ENCODE measurements at places on chromosomes 5 and 9.

DNA sequence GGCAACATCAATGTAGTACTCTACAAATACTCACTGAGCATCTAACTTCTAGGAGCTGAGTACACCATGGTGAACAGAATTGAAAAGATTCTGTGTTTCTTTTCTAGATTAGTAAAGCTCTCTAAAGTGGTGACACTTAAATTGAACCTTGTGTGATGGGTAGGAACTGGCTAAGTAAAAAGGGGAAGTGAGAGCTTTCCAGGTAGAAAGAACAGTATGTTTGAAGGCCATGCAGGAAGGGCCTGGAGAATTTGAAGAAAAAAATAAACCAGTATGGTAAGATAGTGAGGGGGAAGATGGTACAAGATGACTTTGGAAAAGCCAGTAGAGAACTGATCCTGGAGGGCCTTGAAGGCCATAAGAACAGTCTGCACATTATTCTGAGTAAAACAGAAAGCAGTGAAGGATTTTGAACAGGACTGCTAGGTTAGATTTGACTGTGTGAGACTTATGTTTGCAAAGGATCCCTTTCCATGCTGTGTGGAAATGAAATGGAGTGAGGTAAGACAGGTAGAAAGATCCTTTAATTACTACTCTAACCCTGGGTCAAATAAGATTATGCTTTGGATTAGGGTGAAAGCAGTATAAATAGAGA is 46.7 kb upstream of the UBQLN1 start:
- no peak for DNase-seq

DNA sequence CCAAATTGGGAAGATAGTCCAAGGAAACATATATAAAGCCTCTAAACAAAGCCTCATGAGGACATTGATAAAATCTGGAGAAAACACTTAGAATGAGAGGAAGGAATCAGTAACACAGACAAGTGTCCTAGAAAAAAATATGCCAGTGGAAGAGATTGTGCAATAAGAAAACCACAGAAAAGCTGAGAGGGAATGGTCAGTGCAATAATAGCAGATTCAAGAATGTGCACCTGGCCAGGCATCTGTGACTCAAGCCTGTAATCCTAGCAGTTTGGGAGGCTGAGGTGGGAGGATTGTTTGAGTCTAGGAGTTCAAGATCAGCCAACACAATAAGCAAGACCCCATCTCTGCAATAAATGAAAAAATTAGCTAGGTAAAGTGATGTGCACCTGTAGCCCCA is 691.2 kb upstream of the CDH6 start:
- no peak for DNase-seq

DNA sequence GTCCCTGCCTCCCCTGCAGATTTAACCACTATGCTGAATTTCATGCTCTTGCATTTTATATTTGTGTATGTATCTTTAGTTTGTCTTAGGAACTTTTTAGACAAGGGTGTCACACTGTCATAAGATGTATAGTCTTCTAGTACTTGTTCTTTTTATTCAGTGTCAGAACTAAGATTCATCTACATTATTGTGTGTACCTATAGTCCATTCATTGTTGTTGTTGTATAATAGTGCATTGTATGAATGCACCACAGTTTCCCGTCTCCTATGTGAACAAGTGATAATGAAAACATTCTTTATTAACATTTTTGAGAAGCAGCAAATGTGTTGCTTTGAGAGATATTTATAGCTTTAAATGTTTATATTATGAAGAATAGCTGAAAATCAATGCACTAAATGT is 45.9 kb downstream of the SFXN1 start:
- DNase-seq: no peak

- DNase-seq: no peak
These were observed 59.0 kb downstream of the CWC27 start for GRCh38 chr5:64827703-64828102.

DNA sequence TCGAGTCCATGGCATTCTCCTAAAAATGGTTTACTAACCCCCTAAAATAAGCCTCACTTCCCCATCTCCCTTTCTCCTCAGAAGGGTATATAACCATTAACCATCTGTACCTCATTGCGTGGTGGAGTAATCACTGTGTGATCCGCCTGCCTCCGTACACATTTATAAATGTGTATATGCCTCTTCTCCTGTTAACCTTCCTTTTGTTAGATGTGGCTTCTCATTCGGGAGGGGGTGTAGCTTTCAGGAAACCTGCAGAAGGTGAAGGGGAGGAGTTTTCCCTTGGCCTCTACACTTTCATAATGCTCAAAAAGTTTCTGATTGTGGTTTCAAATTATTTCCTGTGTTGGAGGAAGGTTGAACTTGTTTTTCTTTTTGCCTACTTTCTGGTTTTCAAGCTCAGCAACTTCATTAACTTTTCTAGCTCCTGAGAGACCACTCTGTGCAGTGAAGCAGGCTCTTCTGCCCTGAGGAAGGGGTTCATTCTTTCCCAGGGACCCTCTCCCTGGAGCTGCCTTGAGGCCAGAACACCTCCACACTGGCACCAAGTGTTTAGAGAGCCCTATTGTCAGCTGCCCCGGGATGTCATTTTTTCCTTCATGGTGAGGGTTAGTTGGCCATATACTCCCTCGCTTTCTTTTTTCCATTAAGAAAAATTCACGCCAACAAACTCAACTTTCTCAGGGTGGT is 46.9 kb downstream of the RASGRF2 start:
- DNase-seq: no peak

DNA sequence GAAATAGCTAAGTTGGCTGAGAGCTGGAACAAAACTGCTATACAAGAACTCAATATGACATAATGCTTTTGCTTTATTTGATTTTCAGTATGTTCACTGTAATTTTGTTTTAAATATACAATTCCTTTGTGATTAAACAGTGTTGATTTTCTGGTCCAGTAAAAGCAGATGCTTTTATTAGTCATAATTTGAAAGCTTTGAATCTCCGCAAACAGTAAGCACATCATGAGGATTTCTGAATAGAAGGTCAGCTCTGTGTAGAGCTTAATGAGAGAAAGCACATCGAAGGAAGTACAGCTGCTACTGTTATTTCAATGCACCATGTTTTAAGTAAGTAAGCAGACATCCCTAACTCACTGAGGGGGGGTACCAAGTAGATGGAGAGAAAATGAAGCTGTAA is 701.3 kb upstream of the ACO1 start:
- DNase-seq: no peak

DNA sequence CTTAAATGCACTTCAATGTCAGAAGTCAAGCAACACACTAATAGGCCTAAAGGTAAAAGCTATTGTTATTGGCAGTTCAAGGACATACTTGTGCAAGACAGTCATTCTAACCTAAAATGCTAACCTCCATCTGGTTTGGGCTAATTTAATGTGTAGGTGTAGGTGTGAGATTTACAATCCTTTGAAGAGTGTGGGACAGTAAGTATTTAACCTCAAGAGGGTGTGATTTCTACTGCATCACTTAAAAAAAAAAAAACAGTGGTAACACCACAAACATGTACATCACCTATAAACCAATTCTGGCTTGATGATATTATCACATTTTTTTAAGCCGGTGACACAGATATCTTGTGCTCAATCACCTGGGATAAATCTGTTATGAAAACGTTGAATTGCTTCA is 127.5 kb upstream of the MEF2C start:
- DNase-seq: no peak

DNA sequence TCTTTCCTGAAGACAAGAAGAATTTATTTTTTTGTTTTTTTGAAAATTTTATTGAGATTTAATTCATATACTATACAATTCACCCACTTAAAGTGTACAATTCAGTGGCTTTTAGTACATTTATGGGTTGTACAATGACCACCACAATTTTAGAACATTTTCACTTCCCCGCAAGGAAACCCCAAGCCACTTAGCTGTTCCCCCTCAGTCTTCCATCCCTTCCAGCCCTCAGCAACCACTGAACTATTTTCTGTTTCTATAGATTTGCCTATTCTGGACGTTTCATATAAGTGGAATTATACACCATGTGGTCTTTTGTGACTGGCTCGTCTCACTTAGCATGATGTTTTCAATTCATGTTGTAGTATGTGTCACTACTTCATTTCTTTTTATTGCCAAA is 28.0 kb downstream of the DNAI1 start:
- DNase-seq: no peak

GRCh38 chr5:172617817-172618216 is 23.2 kb upstream of the NEURL1B start:
- no peak for DNase-seq

DNA sequence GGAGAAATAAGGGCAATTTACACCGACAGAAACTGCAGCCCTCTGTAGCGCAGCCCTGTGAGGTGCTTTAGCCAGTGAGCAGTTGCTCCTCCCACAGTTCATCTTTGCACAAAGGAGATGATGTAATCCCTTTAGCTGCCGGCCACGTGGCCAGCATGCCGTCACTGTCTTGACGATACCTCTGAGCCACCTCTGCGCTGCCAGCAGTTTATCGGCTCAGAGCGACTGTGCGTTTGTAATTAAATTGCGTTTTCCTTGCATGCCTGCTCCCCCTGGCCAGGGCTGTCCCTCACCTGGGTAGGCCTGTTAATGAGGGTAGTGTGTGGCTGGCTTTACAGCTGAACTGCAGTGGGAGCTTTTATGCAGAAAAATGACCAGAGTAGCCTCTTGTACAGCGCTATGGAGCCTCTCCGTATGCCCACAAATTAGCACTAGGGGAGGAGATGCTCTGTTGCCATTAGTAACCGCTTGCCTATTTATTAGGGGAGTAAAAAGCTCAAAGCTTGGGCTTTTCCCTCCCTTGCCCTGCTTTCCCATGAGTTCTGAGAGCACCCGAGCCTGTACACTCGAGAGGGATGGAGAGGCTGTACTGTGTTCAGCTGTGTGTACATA is 107.0 kb downstream of the TRIO start:
- DNase-seq: no peak

- no peak for DNase-seq
These were observed 384.8 kb downstream of the PRR16 start for GRCh38 chr5:120848883-120849282.

DNA sequence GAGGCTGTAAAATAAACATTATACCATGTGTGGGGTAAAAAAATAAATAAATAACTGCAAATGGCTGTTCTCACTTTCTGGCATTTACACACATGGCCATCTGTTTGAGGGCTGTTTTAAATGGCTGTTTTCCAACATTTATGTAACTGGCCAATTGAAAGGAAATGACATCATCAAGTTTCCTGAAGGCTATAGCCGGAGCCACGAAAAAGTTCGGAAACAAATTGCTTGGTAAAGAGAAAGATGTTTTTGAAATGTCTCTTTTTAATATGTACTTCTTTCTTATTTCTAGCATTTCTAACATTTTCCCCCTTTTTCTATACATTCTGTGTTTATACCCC is 95.4 kb upstream of the DAB2 start:
- no peak for DNase-seq

- DNase-seq: no peak
These were observed 605.9 kb upstream of the DAB2 start for GRCh38 chr5:40030661-40031060.

GRCh38 chr5:157744051-157745011 is 819 bp downstream of the LSM11 start:
- peak; percentile 54 for DNase-seq

- no peak for DNase-seq
These were observed 4.1 kb downstream of the KLF9 start for GRCh38 chr9:70410368-70410767.

- no peak for DNase-seq
These were observed 176.9 kb upstream of the SLC12A2 start for GRCh38 chr5:127906562-127907204.

DNA sequence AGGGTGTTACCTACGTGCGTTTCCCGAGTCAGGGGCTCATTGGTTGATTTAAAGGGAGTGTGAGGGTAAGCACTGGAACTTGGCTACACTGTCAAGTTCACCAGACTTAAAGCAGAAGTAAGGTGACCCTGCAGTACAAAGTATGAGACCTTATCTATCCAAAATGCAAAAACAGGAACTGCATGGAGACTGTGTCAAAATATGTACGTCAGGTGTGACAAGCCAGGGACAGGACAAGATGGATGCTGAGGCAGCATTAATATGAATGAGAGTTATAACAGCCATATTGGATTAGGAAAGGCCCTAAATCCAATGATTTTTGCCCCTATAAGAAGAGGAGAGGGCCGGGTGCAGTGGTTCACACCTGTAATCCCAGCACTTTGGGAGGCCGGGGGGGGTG is 15.4 kb upstream of the SUSD3 start:
- DNase-seq: no peak

DNA sequence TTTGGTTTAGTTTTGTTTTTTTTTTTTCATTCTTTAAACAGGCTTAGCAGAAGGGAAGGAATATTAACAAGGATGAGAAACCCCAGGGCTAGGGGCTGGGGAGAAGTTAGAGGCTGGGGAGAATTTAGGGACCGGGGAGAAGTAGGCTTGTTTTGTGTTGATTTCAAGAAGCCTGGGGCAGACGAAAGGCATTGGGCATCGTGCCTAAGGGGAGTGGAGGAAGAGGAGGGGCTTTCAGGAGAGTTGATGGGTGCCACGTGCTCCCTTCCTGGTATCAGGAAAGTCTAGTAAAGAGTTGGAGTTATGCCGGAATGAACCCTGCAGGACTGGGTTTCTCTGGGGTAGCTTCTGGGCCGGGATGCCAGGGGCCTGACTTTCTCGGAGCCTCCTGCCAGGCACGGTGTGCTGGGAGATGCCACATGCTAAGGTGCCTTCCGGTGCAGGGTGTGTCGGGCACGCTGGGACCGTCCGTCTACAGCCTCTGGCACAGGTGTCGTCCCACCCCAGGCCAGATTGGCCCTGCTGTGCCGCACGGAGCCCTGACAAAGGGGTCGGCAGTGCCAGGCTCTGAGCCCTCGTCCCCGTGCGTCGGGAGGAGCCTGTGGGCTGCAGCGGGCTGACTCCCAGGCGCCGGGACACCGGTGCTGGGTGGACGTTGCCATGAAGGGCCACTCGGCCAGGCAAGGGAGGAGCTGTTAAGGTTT is 159.9 kb downstream of the OLFM1 start:
- DNase-seq: no peak
